NT2/D1 (cell line): ENCODE measurements at places on chromosomes 5 and 9.

- peak; percentile 73 for DNase-seq
Measured at GRCh38 chr5:3100921-3101551, 349.6 kb upstream of the IRX2 start.

DNA sequence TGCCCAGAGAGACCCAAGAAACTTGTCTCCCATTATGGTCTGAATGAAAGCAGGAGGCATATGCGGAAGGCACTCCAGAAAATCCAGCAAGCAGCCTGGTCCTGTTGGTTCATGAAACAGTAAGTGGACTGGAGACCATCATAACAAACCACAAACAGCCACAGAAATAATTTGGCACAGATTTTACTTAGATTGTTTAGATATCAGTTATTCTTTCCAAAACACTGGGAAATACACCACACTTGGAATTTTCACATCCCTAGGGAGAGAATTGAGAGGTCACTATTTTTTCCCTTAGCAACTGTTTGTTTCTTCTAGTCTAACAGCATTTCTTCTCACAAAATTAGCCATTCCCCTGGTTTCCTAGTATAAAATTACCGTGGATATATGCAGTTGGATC, 300.8 kb downstream of the OSTF1 start:
- DNase-seq = no peak

GRCh38 chr9:77556396-77556795, 91.7 kb downstream of the GNA14 start:
- no peak for DNase-seq

DNA sequence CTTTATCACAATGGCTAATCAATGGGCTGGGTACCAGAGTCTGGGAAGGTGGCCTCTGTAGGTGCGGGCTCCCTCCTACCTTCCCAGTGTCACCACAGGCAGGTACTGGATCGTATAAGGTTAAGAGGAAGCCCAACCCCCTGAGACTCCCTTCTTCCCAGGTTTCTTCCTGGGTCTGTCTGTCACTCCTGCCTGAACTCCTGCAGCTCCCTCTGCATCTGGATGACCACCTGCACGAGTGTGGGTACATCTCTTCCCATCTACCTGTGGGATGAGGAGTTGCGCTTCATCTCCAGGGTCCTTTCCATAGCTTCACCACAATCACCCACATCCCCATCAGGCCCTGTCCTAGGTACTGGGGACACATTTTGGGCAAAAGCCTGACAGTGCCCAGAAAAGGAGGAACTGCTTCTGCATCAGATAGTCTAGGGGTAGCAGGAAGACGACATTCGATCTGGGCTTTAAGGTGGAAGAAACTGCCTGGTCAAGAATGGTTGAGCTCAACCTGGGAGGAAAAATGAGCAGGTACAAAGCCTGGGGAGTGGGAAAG, 112.2 kb upstream of the ALDH1B1 start:
- DNase-seq = no peak

- no peak for DNase-seq
Measured at GRCh38 chr5:98604721-98605425, 168.6 kb upstream of the RGMB start.

- no peak for DNase-seq
Measured at GRCh38 chr5:130966990-130967525, 198.0 kb downstream of the HINT1 start.

GRCh38 chr5:79712741-79713140, 23.1 kb downstream of the CMYA5 start:
- no peak for DNase-seq
